Karpas-422 (cell line): ENCODE measurements at places on chromosomes 4 and X. TPM values are rescaled to one million over a fixed set of nuclear protein-coding genes. Genes with fewer than 3 reads are reported as not detected.

DOK7 gene
- total RNA-seq: 1.6 and 10.4 TPM in 2 replicates

TDO2 gene
- 2.0 TPM in 1 of 2 replicates, not detected in the other for total RNA-seq

RIPPLY1 gene
- not detected in 2 replicates for total RNA-seq

FHIP1A gene
- total RNA-seq: not detected in 2 replicates

ZAR1 gene
- not detected in 2 replicates for total RNA-seq

TBC1D9 gene
- not detected in 2 replicates for total RNA-seq

FAM184B gene
- not detected in 2 replicates for total RNA-seq

MAD2L1 gene
- total RNA-seq: 37.2 and 140 TPM in 2 replicates
